GM12865 (cell line): ENCODE measurements at places on chromosomes 2 and 18.

DNA sequence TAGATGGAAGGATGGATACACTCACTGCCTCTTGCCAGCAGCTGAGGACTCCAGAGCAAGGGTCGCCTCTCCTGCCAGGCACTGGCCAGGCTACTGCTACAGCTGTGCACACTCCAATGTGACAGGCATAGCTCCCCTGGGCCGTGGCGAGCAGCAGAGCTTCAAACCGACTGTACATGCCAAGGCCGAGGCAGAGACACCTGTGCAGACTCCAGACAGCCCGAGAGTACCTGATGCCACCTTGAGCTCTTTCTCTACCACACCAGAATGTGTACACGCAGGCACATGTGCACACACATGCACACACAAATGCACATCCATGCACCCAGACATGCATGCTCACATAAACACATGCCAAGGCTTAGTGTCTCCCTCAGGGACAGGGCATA is 508.3 kb upstream of the MYT1L start:
- no peak for DNase-seq

DNA sequence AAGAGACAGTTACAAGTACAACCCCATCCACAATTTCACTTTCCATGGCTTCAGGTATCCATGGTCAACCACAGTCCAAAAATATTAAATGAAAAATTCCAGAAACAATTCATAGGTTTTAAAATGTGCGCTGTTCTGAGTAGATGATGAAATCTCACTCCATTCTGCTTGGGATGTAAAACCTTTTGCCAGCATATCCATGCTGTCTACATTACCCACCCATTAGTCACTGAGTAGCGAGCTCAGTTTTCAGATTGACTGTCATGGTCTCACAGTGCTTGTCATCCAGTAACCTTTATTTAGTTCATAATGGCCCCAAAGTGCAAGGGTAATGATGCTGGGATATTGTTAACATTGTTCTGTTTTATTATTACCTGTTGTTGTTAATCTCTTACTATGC is 40.5 kb downstream of the SMAD4 start:
- DNase-seq = no peak

DNA sequence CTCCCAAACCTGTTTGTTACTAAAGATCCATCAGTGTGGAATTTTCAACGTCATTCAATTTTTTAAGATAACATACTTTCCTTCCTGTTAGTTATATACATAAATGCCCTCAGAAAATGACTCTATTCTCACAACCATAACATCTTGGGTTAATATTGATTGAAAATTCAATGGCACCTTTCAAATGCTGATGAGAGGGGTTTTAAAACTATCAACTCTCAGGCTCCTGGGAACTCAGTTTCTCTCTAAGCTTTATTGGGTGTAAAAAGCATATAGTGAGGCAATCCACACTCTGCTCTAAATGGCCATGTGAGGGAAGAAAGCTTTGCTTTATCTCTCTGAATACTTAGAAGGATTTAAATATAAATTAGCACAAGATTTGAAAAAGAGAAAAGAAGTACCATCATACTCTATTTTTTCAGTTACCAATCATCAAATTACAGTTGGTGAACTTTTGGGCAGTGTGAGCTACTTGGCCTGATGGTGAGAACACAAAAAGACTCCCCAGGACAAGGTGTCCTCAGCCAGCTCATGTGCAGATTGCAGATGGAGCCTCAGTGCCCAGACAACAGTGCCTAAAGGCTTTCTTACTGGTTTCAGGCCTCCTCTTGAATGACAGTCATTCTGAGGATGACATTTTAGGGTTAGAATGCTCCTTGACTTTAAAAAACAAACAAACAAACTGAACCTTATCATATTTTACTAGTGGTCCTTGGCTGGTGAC is 24.6 kb upstream of the CERS6 start:
- DNase-seq = peak; percentile 32

DNA sequence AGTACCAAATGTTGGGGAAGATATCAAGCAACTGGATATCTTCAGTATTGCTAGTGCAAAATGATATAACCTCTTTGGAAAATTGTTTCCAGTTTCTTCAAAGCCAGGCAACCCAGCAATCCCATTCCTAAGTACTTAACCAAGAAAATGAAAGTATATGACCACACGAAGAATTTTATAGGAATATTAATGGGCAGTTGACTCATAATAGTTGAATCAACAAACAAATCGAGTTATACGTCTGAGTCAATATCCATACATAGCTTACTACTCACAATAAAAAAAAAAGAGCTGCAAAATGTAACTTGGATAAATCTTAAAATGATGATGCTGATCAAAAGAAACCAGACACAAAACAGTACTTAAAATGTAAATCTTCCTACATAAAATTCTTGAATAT is 810.4 kb downstream of the METTL4 start:
- no peak for DNase-seq
